Effector memory CD8-positive, alpha-beta T cell (primary cell): ENCODE measurements at places on chromosomes 5 and 9.

DNA sequence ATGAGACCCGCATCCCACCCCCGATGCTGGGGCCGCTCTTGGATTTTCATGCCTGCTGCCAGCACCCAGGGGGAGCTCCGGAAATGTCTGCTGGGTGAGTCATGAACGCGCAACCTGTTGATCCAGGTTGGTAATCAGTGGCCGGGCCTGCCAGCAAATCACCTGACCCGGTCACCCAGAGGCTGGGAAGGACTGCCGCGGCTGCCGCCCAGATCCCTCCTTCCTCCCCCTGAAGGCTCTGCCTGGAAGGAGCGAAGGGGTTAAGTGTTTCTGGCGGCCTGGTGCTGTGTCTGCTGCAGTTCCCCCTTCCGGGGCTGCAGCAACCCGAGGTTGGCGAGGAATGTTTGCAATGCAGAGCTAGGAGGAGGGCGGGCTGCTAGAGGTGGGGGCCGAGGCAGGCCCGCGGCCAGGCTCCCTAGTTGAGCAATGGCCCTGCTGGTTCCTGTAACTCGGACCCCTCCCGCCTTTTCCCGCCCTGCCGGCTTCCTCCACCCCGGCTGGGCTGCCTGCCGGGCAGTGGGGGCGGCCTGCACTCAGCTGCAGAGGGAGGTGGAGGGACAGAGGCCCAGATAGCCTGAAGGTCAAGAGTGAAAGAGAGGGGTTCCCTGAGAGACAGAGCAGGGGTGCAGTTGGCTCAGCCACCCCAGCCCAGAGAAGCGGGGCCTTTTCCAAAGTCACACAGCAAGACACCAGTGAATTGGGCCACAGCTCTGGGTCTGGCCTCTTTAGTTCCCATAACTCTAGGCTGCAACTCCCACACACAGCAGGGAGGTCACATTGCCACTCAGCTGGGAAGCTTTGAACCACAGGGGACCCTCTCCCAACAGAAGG lies 156.3 kb upstream of the IER5L start:
- DNase-seq = no peak

DNA sequence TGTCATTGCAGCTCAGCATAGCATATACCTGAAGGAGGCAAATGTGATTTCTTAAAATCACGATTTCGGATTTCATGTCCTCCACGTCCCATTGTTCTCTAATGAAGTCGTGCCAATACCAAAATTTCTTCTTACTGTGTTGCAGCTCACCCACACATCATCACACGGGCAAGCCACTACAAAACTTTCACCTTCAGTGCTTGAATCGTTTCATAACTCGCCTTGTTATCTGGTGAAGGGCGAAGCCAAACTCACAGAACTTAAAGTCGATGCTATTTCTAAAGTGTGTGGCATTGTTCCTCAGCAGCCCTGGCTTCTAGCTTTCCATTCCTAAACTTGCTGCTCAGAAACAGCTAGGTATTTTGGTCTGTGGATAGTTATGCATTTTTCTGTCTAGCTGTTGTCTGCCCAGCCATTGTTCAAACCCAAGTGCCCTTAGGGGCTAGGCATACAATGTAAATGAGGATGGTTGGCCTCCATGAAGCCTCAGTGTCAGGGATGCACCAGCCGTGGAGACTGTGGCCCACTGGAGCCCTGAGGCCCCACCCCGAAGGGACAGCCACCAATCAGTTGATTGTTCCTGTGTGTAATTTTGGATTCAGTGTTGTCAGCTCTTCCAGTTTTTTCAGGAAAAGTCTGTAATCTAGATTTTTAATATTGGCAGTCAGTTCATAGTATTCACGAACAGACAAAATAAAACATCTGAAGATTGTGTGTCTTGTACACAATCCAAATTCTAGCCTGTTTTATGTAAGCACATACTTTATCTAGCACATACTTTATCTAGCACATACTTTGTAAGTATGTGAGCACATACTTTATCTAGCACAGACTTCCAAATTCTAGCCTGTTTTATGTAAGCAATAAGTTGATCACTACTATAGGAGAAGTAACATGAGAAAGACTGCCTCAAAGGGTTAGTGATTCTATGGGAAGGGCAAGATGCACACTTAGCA lies 112.8 kb downstream of the DAPK1 start:
- DNase-seq = no peak

DNA sequence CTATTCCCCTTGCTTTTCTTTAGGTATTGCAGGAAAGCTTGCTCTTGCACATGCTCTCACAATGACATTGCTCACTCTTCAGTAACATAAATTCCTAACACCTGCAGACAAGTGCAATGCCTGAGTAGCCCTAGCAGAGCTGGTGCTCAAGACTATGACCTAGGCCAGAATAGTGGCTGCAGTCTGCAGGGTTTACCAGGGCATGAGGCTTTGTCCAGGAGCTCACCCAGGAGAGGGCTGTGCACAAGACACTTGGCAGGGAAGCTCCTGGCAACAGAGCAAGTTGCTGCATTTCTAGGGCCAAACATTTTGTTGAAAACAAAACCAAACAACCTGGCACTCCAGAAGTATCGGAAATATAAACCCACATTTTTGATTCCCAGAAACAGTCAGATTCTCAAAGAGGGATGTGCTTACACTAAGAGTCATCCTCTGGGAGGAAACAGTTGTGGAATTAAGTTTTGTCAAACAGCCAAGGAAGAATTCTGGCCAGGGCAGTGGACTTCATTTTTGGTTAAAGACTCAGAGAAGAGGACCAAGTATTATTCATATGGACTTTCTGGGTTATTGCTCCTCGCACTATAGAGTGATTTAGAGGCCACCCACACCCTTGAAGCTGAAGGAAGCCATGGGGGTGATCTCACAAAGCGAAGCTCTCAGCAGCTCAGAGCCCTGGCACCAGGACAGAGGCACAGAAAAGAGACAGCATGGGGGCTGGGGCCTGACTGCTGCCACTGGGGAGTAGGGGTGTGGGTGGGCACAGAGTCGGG lies 44.9 kb downstream of the MACROH2A1 start:
- DNase-seq = no peak

GRCh38 chr5:158244882-158245281 lies 385.9 kb upstream of the CLINT1 start:
- no peak for DNase-seq

DNA sequence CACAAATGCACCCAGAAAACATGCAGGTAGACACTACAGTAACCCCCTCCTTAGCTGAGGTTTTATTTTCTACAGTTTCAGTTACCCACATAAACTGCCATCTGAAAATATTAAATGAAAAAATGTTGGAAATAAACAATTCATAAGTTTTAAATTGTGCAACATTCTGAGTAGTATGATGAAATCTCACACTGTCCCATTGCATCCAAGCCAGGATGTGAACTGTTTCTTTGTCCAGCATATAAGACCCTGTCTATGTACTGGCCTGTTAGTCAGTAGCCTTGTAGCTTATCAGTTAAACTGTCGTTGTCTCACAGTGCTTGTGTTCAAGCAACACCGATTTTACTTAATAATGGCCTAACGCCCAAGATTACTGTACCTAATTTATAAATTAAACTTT lies 630.5 kb downstream of the ANXA1 start:
- no peak for DNase-seq

- no peak for DNase-seq
Measured at GRCh38 chr9:127293767-127294166, 29.2 kb downstream of the GARNL3 start.
